ENCODE measurements at places on chromosomes 7 and 10.
A peak's percentile ranks its signal among the peaks of the same experiment; 100 is the strongest.

GRCh38 chr7:82156168-82156567 lies 287.4 kb downstream of the CACNA2D1 start:
- DNase-seq, result no peak

DNA sequence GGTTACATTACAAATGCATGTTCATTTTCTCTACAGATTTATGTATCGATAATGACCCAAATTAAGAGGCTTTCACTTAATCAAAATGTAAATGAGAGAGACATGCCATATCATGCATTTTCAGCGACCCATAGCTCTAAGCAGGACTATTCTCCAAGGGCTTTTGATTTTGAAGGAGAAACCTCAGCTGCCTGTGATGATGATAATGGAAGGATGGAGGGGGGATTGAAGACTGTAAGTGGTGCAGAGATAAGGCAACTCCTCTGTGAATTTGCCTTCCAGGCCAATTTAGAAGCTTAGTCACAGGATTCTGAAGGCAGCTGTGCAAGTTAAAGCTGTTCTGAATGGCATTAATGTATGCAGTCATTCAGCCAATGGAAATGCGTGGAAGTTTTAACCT lies 8.3 kb downstream of the VSTM2A start:
- no peak for DNase-seq

- DNase-seq, result no peak
These were observed 16.5 kb upstream of the TRIM8 start for GRCh38 chr10:102627736-102628293.

- no peak for DNase-seq
These were observed 3.9 kb upstream of the NMT2 start for GRCh38 chr10:15172306-15172840.

- DNase-seq, result no peak
These were observed 578.5 kb downstream of the GALNT17 start for GRCh38 chr7:71710442-71710841.

DNA sequence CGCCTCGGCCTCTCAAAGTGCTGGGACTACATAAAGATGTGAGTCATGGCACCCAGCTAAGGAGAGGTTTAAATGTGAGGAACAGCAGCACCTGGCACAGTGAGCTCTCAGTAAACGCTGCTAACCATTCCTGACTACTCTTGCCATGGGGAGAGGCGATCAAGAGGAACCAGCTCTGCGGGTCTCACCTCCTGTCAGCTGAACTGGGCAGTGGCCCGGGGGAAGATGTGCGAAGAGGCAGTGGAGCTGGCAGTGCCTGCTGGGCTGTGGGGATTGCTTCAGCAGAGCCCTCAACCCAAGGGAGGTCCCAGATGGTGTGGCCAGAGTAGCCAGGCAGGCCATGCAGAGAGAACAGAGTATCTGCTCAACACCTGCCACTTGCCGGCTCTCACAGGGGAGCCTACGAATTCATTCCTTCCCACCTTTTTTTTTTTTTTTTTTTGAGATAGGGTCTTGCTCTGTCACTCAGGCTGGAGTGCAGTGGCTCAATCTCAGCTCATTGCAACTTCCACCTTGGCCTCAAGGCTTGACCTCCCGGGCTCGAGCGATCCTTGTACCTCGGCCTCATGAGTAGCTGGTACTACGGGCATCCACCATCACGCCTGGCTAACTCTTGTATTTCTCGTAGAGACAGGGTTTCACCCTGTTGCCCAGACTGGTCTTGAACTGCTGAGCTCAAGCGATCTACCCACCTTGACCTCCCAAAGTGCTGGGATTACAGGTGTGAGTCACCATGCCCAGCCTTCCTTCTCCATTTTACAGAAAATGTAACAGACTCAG lies 6.8 kb downstream of the POLM start:
- no peak for DNase-seq

GRCh38 chr10:3293581-3294431 lies 121.2 kb upstream of the PITRM1 start:
- no peak for DNase-seq

DNA sequence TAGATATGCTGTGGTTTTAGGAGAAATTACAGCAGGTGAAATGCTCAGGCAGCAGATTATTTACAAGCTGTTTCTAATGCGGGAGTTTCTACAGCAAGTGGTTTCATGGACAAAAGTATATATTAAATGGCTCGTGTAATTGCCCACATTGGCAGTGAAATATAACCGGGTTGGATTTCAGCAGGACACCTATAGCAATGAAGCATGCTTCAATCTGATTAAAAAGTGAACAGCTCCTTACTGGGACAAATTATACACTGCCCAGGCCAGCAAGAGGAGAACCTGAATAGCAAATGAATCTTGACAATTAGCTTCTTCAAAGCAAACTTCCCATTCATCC lies 35.2 kb upstream of the LYZL1 start:
- DNase-seq, result no peak

GRCh38 chr7:35251606-35252310 lies 2.1 kb downstream of the TBX20 start:
- no peak for DNase-seq

- DNase-seq, result no peak
These were observed 3.6 kb downstream of the YWHAG start for GRCh38 chr7:76354981-76355730.

GRCh38 chr7:106795877-106796231 lies 69.2 kb upstream of the PIK3CG start:
- no peak for DNase-seq

DNA sequence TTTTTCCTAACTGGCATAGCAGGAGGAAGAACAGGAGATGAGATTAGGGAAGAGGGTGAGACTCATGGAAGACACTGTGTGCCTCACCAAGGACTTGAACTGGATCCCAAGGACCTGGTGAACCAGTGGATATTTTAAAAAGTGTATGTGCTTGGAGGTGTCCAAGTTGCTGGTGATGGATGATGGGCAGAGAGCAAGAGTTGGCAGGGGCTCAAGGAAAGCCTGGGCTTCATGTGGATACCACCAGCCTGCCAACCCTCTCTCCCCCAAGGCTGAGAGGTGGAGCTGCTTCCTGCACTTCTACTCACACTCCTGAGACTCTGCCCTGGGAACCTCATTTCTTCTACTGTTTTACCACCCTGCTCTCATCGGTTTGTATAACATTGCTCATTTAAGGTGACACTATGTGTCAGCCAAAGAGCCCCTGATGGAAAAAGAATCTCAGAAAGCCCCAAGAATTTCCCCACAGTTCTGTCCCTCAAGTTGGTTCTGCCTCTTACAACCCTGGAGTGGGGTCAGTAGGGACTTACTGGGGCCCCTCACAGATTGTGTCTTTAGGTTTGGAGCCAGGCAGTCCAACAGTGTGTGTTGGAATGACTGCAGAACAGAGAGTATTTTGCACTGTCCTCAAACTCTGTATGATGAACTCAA lies 56.2 kb upstream of the PDCD4 start:
- no peak for DNase-seq

- DNase-seq, result no peak
These were observed 39.9 kb upstream of the EBF3 start for GRCh38 chr10:130003787-130004613.

DNA sequence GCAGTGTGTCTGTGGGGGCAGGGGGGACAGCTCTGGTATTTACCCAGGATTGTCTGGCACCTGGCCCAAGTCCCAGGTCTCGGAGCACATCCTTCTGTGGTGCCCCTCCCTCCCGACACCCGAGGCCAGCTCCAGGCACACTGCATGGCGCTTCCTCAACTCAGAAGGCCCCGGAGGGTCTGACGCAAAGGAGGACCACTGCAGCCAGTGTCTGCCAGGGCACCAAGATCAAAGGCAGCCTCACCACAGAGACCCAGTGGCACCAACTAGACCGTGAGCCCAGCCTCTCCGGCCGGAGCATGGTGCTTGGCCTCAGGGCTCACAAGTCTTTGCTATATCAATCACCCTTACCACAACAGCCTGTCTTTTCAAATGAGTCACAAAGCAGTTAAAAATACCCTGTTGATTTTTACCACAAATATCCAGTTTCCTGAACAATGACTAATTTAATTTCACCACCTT lies 99.3 kb upstream of the DDC start:
- no peak for DNase-seq

DNA sequence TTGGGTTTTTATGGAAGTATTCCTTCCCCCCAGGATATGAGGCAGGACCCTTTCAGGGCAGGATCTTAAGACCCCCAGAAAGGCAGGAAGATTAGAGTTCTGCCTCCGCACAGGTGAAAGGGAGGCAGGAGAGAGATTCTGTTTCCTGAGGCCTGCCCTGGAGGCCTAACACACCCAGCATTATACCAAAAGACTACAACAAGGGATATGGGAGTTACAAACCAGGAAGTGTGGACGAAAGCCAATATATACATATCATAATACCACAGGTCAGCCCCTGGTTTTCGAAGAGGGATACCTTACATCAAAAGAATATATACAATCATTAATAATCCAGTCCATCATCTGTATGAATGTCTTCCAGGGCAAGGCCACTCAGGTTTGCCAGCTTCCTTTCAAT lies 14.2 kb downstream of the MINPP1 start:
- no peak for DNase-seq

- no peak for DNase-seq
These were observed 557 bp downstream of the HOXA11 start for GRCh38 chr7:27184337-27185012.

DNA sequence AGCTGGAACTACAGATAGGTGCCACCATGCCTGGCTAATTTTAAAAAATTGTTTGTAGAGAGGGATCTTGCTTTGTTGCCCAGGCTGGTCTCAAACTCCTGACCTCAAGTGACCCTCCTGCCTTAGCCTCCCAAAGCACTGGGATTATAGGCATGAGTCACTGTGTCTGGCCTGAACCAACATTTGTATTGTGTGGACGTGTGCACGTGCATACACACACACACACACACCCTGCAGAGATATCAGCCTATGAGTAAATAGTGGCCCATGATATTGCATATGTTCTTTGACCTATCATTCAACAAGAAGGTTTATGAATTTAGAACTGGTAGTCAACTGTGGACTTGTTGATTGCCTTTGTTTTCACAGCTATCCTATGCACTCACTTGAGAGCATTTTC lies 161.6 kb downstream of the BAMBI start:
- no peak for DNase-seq

- no peak for DNase-seq
These were observed 84.0 kb upstream of the KLF6 start for GRCh38 chr10:3869036-3869435.

GRCh38 chr10:123142701-123143161 lies 5.2 kb upstream of the HMX2 start:
- no peak for DNase-seq

DNA sequence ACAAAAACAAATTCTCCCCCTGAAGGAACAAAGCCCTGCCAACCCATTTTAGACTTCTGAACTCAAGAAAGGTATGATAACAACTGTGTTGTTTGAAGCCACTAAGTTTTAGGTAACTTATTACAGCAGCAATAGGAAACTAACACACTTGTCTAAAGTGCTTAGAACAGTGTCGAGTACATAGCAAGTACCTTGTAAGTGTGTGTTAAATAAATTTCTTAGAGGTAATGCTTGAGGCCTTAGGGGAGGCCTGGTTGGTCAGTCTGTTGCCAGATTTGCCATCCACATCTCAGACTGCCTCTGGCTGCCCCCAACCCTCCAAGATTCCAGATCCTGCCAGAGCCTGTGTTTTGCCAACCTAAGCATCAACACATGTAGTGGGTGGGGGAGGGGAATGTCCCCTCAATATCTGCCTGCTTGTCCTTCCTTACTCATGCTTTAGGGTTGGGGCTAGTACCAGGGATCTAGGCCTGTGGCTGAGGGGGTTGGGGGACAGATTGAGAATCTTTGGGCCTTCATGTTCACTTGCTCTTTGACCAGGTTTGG lies 27.1 kb upstream of the PAX2 start:
- no peak for DNase-seq

DNA sequence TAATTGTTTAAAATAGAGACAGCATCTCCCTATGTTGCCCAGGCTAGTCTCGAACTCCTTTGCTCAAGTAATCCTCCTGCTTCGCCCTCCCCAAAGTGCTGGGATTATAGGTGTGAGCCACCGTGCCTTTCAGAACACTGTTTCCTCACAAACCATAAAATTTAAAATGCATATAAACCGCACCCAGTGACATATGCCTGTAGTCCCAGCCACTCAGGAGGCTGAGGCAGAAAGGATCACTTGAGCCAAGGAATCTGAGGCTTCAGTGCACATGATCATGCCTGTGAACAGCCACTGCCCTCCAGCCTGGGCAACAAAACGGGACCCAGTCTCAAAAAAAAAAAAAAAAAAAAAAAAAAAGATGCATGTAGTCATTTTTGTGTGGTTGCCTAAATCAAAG lies 36.8 kb downstream of the ACBD5 start:
- DNase-seq, result no peak

DNA sequence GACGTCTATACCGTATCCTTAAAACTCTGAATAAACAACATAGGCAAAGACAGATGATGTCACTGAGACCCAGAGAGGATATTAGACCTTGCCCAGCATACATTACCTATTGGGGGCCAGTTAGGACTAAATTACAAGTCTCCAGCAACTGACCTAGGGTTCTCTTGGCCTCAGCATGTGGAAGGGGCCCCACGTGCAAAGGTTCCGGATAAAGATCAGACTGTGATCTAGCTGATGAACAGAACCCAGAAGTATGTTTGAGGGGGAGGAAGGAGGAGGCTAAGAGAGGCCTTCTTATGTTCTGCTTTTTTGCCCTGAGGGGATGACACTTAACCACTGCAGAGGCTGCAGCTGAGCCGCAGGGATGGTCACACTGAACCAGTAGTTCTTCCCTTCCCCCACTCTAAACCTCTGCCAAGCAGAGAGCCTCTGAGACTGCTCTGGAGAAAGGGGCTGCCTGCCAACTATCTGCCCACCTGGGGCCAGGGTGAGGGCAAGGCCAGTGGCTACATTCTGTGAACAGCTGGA lies 24.0 kb upstream of the KMT2C start:
- no peak for DNase-seq

GRCh38 chr7:124420367-124420766 lies 345.2 kb downstream of the GPR37 start:
- DNase-seq, result no peak

GRCh38 chr7:29921404-29922010 lies 68.1 kb downstream of the SCRN1 start:
- peak; percentile 63 for DNase-seq

GRCh38 chr7:1298931-1299885 lies 66.5 kb downstream of the UNCX start:
- DNase-seq, result no peak

- no peak for DNase-seq
These were observed 14.5 kb downstream of the ACTA2 start for GRCh38 chr10:88938039-88938438.

DNA sequence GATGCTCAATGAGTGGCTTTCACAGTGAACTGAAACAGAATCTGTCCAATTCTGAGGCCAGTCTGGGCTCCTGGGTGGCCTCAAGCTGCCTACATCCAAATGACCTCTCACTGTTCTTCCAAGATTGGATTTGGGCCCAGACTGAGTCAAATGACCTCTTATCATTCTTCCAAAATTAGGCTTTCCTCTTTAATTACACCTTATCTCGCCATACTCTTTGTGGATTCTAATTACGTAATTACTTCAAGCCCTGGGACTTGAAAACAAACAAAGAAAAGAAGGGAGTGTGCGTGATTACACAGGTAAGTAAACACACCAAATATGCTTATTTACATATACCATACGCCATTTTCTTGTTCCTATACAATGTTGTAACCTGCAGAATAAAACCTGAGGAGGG lies 18.8 kb downstream of the SORBS1 start:
- no peak for DNase-seq

GRCh38 chr7:150879345-150879744 lies 27.0 kb downstream of the AOC1 start:
- DNase-seq, result no peak

- DNase-seq, result no peak
These were observed 1.3 kb upstream of the NDST2 start for GRCh38 chr10:73812657-73813056.

GRCh38 chr7:93053949-93054943 lies 63.5 kb downstream of the SAMD9 start:
- DNase-seq, result no peak
